Activated naive CD8-positive, alpha-beta T cell treated with anti-CD3 and anti-CD28 coated beads for 36 hours (primary cell): ENCODE measurements at places on chromosomes 7 and 10. TPM values are rescaled to one million over a fixed set of nuclear protein-coding genes. Genes with fewer than 3 reads are reported as not detected.

NXPH1 gene
- not detected for total RNA-seq

TRIM74 gene
- total RNA-seq = 0.35 TPM

KIFBP gene
- total RNA-seq = 13.3 TPM

PNLIPRP2 gene
- not detected for total RNA-seq

HIPK2 gene
- total RNA-seq = 15.4 TPM

GRCh38 chr10:59585046-59585700 is 124.5 kb downstream of the SLC16A9 start:
- H3K27me3 ChIP-seq = no peaks in the 10 kb centered on the region
- DNase-seq = no peak
- H3K36me3 ChIP-seq = no peaks in the 10 kb centered on the region
- no peak overlapping the region for H3K27ac ChIP-seq
- no peaks in the 10 kb centered on the region for H3K4me1 ChIP-seq

DNA sequence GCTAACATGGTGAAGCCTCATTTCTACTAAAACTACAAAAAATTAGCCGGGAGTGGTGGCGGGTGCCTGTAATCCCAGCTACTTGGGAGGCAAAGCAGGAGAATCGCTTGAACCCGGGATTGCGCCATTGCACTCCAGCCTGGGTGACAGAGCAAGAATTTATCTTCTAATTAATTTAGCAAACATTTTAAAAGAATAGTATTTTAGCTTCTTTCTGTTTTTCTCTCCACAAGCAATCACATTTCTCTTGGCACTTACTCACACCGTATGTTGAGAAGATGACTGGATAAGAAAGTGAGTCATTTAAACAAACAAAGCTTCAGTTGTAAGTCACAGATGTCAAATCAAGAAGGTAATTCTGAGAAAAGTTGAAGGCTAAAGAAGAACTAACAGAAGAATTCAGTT is 264.0 kb downstream of the ARL4A start:
- no peaks in the 10 kb centered on the region for H3K36me3 ChIP-seq
- H3K4me3 ChIP-seq = no peak overlapping the region
- H3K4me1 ChIP-seq = no peaks in the 10 kb centered on the region
- H3K27ac ChIP-seq = no peak overlapping the region
- no peak for DNase-seq
- H3K27me3 ChIP-seq = no peaks in the 10 kb centered on the region

- peaks cover under 1% of the 10 kb centered on the region for H3K4me1 ChIP-seq
- peaks cover 3% of the 10 kb centered on the region for H3K27me3 ChIP-seq
- H3K4me3 ChIP-seq = no peak overlapping the region
- H3K27ac ChIP-seq = no peak overlapping the region
- H3K36me3 ChIP-seq = no peaks in the 10 kb centered on the region
Measured at GRCh38 chr7:3960942-3961341, 659.9 kb downstream of the SDK1 start.

GRCh38 chr7:49513911-49514310 is 259.5 kb upstream of the VWC2 start:
- H3K36me3 ChIP-seq = no peaks in the 10 kb centered on the region
- DNase-seq = no peak

DNA sequence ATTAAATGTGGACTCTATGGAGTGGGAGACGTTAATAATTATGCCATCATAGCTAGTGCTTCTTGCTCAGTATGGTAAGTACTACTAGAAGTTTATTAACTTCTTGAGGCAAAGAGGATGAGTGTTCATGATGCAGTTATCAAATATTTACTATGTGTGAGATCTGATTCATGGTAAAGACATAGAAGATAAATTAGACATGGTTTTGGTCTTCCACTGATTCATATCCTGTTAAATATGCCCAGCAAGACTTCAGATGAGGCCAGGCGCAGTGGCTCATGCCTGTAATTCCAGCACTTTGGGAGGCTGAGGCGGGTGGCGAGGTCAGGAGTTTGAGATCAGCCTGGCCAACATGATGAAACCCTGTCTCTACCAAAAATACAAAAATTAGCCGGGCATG is 547.1 kb upstream of the ANKRD30A start:
- H3K27ac ChIP-seq = no peak overlapping the region
- no peaks in the 10 kb centered on the region for H3K27me3 ChIP-seq
- H3K36me3 ChIP-seq = no peaks in the 10 kb centered on the region
- no peak for DNase-seq
- H3K4me3 ChIP-seq = no peak overlapping the region

GRCh38 chr7:44262031-44262430 is 61.3 kb downstream of the YKT6 start:
- H3K4me3 ChIP-seq = no peak overlapping the region
- H3K27me3 ChIP-seq = no peaks in the 10 kb centered on the region
- H3K27ac ChIP-seq = no peak overlapping the region
- peaks cover 3% of the 10 kb centered on the region for H3K36me3 ChIP-seq
- peaks cover 39% of the 10 kb centered on the region for H3K4me1 ChIP-seq

- no peaks in the 10 kb centered on the region for H3K36me3 ChIP-seq
- H3K4me1 ChIP-seq = no peaks in the 10 kb centered on the region
- DNase-seq = no peak
- H3K27ac ChIP-seq = no peak overlapping the region
Measured at GRCh38 chr10:121322776-121323175, 275.5 kb downstream of the FGFR2 start.

DNA sequence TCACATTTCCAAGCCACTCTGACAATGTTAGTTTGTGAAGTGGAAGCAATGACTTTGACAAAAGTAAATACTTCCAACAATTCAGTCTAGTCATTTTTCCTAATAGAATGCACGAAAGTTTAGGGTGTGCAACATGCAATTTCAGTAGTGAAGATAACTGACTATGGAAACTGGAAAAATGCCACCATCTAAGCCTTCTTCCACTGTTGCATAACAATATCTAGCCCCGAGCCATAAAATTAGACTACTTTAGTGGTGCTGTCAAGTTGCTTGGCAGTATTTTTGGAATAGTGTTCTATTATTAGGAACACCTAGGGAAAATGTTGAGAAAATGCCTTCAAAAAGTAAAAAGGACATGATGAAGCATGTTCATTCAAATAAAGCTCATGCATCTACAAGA is 17.9 kb downstream of the SEMA3A start:
- H3K36me3 ChIP-seq = no peaks in the 10 kb centered on the region
- H3K27ac ChIP-seq = no peak overlapping the region
- no peaks in the 10 kb centered on the region for H3K27me3 ChIP-seq

- H3K4me3 ChIP-seq = no peak overlapping the region
- H3K27ac ChIP-seq = no peak overlapping the region
- no peaks in the 10 kb centered on the region for H3K27me3 ChIP-seq
- no peak for DNase-seq
Measured at GRCh38 chr7:104960741-104961448, 53.1 kb upstream of the KMT2E start.

DNA sequence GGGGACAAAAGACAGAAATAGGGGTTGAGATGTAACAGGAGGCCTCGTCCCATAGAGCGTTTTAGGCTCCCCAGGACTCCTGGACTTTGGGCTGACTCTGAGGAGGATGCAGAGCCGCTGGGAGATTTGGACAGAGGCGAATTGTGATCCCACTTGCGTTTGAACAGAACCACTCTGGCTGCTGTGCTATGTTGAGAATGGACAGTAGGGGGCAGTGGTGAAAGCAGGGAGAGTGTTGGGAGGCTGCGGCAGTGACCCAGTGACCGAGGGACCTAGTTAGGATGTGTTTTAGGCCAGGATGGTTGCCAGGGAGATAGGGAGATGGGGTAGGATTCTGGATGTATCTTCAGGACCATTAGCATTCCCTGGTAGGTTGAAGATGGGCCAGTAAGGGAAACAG is 271.6 kb downstream of the CCDC3 start:
- no peak overlapping the region for H3K27ac ChIP-seq
- peaks cover 2% of the 10 kb centered on the region for H3K36me3 ChIP-seq
- no peak for DNase-seq

DNA sequence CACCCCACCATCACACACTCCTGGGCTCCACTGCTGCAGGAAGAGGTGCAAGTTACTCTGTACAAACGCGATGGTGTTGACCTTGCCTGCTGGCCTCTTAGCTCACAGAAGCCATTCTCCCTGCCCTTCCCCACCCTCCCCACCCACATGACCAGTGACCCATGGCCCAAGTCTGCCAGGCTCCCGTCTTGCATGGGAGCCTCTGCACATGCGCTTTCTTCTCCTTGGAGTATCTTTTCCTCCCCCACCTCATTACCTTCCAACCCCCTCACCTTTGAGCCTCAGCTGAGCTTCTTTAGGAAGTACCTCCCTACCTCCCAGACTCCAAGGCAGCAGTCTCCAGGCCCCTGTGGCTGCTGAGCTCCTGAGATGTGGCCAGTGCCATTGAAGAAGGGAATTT is 337.7 kb upstream of the ZNF32 start:
- H3K36me3 ChIP-seq = no peaks in the 10 kb centered on the region
- no peak for DNase-seq
- no peak overlapping the region for H3K4me3 ChIP-seq
- peaks cover 2% of the 10 kb centered on the region for H3K4me1 ChIP-seq
- no peak overlapping the region for H3K27ac ChIP-seq
